ENCODE measurements at places on chromosomes 7 and 10. TPM values are rescaled to one million over a fixed set of nuclear protein-coding genes. Genes with fewer than 3 reads are reported as not detected.

The CTAGE8 gene
- total RNA-seq, result 0.97 TPM

- no peaks in the 10 kb centered on the region for H3K27me3 ChIP-seq
- no peaks in the 10 kb centered on the region for H3K4me1 ChIP-seq
- H3K36me3 ChIP-seq, result no peaks in the 10 kb centered on the region
- DNase-seq, result no peak
Observed at GRCh38 chr10:89183571-89183970, 23.5 kb downstream of the CH25H start.

DNA sequence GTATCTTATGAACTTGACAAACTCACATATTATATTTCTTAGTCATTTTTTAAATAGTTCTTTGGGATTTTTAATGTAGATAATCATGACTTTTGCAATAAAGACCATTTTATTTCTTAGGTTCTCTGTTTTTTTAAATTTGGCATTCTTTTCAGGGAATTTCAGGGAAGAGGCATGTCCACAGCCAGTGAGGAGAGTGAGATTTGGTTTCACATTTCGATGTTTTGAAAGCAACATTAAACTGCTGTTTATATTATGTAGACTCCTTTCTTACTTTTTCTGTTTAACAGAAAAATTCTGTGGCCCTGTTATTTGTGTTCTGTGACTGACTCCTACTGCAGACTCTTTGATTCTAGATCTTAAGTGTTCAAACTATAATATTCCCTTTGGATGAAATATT is 153.7 kb downstream of the FAM107B start:
- no peaks in the 10 kb centered on the region for H3K4me1 ChIP-seq
- H3K4me3 ChIP-seq, result no peak overlapping the region
- no peaks in the 10 kb centered on the region for H3K27me3 ChIP-seq
- no peak overlapping the region for H3K27ac ChIP-seq
- DNase-seq, result no peak
- H3K36me3 ChIP-seq, result no peaks in the 10 kb centered on the region

The TBRG4 gene
- 49.9 TPM for total RNA-seq

The DPYSL4 gene
- total RNA-seq, result 1.7 TPM

The ELFN1 gene
- total RNA-seq, result 0.32 TPM

GRCh38 chr10:75065076-75065475 is 46.4 kb upstream of the SAMD8 start:
- H3K4me3 ChIP-seq, result no peak overlapping the region
- no peak for DNase-seq
- H3K36me3 ChIP-seq, result no peaks in the 10 kb centered on the region
- H3K27ac ChIP-seq, result no peak overlapping the region

GRCh38 chr7:121103579-121103978 is 115.1 kb downstream of the CPED1 start:
- H3K27ac ChIP-seq, result no peak overlapping the region
- no peak for DNase-seq
- H3K36me3 ChIP-seq, result no peaks in the 10 kb centered on the region
- H3K27me3 ChIP-seq, result no peaks in the 10 kb centered on the region

- H3K27ac ChIP-seq, result no peak overlapping the region
- no peak overlapping the region for H3K4me3 ChIP-seq
- no peaks in the 10 kb centered on the region for H3K36me3 ChIP-seq
- DNase-seq, result no peak
Observed at GRCh38 chr10:98509745-98510144, 63.0 kb upstream of the HPS1 start.

DNA sequence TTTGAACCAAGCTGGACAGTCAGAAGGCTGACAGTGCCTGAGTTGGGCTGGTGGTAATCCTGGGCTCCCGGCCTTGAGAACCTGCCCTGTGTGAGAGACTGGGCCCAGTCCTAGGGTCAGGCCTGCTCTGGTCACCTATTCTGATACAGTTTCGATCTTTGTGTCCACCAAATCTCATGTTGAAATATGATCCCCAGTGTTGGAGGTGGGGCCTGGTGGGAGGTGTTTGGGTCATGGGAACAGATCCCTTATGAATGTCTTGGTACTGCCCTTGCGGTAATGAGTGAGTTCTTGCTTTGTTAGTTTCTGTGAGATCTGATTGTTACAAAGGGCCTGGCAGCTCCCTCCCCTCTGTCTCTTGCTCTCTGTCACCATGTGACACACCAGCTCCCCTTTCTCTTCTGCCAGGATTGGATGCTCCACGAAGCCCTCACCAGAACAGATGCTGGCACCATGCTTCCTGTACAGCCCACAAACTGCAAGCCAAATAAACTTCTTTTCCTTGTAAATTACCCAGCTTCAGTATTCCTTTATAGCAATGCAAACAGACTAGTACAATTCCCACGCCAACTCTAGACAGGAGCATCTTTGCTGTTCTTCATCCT is 111.8 kb upstream of the ZNF438 start:
- no peaks in the 10 kb centered on the region for H3K27me3 ChIP-seq
- H3K4me3 ChIP-seq, result no peak overlapping the region
- no peak for DNase-seq
- H3K4me1 ChIP-seq, result peaks cover 7% of the 10 kb centered on the region
- H3K27ac ChIP-seq, result no peak overlapping the region

DNA sequence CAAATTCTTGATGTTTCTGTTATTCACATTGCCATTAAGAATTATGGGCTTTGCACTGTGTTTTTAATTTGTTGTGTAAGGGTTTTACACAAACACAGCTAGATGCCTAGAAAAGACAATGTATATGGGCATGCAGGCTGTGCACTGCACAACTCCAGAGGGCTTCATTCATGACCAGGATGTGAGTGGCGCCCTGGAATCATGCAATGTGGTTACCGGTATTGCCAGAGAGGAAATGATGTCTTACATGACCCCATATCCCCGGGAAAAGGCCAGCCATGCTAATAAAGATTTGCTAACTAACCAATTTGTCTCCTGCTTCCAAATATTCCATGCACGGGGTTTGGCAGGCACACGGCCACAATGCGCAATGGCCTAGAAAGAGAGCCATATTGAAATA is 16.9 kb downstream of the KCNMA1 start:
- no peak for DNase-seq
- no peak overlapping the region for H3K4me3 ChIP-seq
- H3K27ac ChIP-seq, result no peak overlapping the region
- H3K4me1 ChIP-seq, result no peaks in the 10 kb centered on the region
- no peaks in the 10 kb centered on the region for H3K36me3 ChIP-seq

- no peaks in the 10 kb centered on the region for H3K36me3 ChIP-seq
- H3K4me3 ChIP-seq, result no peak overlapping the region
- no peaks in the 10 kb centered on the region for H3K4me1 ChIP-seq
- DNase-seq, result no peak
- H3K27ac ChIP-seq, result no peak overlapping the region
Observed at GRCh38 chr10:30897048-30897447, 134.6 kb downstream of the ZNF438 start.

GRCh38 chr10:13769946-13770345 is 183.2 kb downstream of the PRPF18 start:
- no peak for DNase-seq
- H3K27me3 ChIP-seq, result no peaks in the 10 kb centered on the region
- no peak overlapping the region for H3K27ac ChIP-seq
- H3K4me1 ChIP-seq, result no peaks in the 10 kb centered on the region

The IL6 gene
- total RNA-seq, result 0.94 TPM

DNA sequence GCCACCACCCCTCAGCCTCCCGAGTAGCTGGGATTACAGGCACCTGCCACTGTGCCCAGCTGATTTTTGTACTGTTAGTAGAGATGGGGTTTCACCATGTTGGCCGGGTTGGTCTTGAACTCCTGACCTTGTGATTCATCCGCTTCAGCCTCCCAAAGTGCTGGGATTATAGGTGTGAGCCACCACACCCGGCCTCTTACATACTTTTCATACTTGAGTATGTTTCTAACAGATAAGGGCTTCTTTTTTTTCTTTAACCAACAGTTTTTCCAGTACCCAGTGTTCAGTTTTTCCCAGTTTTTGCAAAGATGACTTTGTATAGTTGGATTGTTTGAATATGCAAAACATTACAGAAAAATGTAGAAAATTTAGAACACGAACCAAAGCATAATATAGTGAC is 7.7 kb downstream of the EIF4H start:
- H3K4me3 ChIP-seq, result no peak overlapping the region
- DNase-seq, result no peak
- peaks cover 36% of the 10 kb centered on the region for H3K4me1 ChIP-seq
- no peaks in the 10 kb centered on the region for H3K27me3 ChIP-seq

GRCh38 chr10:129192344-129193128 is 274.5 kb upstream of the MGMT start:
- no peak overlapping the region for H3K27ac ChIP-seq
- DNase-seq, result no peak
- no peak overlapping the region for H3K4me3 ChIP-seq
- no peaks in the 10 kb centered on the region for H3K36me3 ChIP-seq
- H3K27me3 ChIP-seq, result no peaks in the 10 kb centered on the region
- no peaks in the 10 kb centered on the region for H3K4me1 ChIP-seq

DNA sequence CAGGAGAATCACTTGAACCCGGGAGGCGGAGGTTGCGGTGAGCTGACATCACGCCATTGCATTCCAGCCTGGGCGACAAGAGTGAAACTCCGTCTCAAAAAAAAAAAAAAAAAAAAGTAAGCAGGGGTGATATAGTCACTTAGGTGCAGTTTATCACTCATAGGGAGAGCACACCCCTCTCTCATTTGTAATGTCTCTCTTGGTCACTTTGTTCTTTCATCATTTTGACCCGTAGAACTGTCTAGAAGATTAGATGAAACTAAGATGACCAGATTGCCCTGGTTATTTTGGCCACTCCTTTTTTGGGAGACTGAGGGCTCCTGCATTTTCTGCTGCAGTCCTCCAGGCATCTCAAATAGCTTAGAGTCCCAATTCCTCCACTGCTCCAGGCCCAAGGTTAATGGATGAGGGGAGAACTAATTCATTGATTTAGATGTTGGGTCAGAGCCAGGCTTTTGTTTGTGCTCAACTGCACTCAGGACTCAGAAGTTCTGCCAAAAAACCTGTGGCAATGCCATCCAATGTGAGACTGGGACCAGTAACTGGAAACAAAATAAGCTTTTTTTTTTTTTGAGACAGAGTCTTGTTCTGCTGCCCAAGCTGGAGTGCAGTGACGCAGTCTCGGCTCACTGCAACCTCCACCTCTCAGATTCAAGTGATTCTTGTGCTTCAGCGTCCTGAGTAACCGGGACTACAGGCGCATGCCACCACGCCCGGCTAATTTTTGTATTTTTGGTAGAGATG is 50.0 kb upstream of the CAMK1D start:
- H3K4me1 ChIP-seq, result no peaks in the 10 kb centered on the region
- H3K4me3 ChIP-seq, result no peak overlapping the region
- H3K27me3 ChIP-seq, result no peaks in the 10 kb centered on the region
- H3K36me3 ChIP-seq, result no peaks in the 10 kb centered on the region
- H3K27ac ChIP-seq, result no peak overlapping the region

- no peak overlapping the region for H3K27ac ChIP-seq
- H3K36me3 ChIP-seq, result no peaks in the 10 kb centered on the region
- H3K4me1 ChIP-seq, result no peaks in the 10 kb centered on the region
- H3K27me3 ChIP-seq, result no peaks in the 10 kb centered on the region
Observed at GRCh38 chr7:154469652-154470051, 417.5 kb downstream of the DPP6 start.

DNA sequence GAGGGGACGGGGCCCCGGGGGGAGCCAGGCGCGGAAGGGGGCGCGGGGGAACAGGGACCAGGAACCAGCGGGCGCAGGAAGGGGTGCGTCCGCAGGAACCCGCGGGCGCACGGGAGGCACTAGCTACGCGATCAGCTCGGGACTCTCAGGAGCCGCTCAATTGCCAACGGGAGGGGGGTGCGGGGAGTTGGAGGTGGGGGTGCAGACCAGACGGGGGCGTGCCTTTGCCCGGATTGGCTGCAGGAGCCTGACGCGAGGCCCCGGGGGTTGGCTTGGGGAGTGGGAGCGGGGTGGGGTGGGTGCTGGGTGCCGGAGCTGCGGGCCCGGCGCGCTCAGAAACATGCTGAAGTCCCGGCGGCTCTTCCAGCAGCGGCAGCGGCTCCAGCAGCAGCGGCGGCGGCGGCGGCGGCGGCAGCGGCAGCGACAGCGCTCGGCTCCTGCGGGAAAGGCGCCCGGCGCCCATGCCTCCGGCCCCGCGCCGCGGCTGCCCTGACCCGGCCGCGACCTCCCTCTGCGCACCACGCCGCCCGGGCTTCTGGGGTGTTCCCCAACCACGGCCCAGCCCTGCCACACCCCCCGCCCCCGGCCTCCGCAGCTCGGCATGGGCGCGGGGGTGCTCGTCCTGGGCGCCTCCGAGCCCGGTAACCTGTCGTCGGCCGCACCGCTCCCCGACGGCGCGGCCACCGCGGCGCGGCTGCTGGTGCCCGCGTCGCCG is at the start of gene ADRB1:
Gene ADRB1, plus strand, starts transcription at position 335 of the 715 bp plus-strand sequence. Its CDS starts 267 bp downstream, at position 602.
- peak within 1 kb of the TSS; percentile 23 for H3K4me3 ChIP-seq
- no peak for DNase-seq
- no peaks in the 10 kb centered on the region for H3K27me3 ChIP-seq
- H3K27ac ChIP-seq, result no peak within 1 kb of the TSS
- H3K4me1 ChIP-seq, result peaks cover 4% of the 10 kb centered on the region

The CYP26C1 gene
- not detected for total RNA-seq

The CYP3A4 gene
- 1.7 TPM for total RNA-seq

DNA sequence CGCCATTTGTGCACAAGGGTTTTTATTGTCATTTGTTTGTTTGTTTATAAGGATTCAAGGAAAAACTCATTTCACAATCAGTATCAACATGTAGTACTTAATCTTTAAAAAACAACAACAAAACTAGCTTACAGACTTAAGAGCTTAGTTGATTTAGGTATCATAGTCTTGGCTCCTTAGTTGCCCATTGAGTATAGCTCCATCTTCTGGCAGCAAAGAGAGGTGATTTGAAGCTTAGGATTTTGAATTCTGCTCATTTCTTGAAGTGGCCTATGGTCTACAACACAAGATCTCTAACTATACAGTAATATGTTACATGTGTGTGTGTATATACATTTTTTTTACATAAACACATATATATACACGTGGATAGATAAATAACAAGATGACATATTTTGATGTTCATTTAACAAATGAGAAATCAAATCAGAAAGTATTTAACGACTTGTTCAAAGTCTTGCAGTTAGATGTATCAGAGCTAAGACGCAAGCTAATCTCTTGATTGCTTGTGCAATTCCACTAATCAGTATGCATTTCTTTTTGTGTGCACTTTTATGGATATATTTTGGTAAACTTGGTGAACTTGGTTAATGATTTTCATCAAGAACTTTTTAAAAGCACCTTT is 307.3 kb downstream of the CAMK1D start:
- DNase-seq, result no peak
- no peaks in the 10 kb centered on the region for H3K4me1 ChIP-seq
- H3K27me3 ChIP-seq, result no peaks in the 10 kb centered on the region
- no peaks in the 10 kb centered on the region for H3K36me3 ChIP-seq

The RADIL gene
- 3.7 TPM for total RNA-seq

- peak overlapping the region; percentile 79 for H3K4me3 ChIP-seq
- no peak for DNase-seq
- H3K27ac ChIP-seq, result no peak overlapping the region
- no peaks in the 10 kb centered on the region for H3K27me3 ChIP-seq
- H3K4me1 ChIP-seq, result peaks cover 5% of the 10 kb centered on the region
- H3K36me3 ChIP-seq, result no peaks in the 10 kb centered on the region
Observed at GRCh38 chr10:133377818-133378250, 1.2 kb upstream of the PAOX start.

The PPP1R17 gene
- not detected for total RNA-seq

GRCh38 chr7:31014826-31015225 is 37.3 kb upstream of the ADCYAP1R1 start:
- H3K36me3 ChIP-seq, result no peaks in the 10 kb centered on the region
- no peak overlapping the region for H3K27ac ChIP-seq
- no peaks in the 10 kb centered on the region for H3K27me3 ChIP-seq
- H3K4me3 ChIP-seq, result no peak overlapping the region

The ASZ1 gene
- total RNA-seq, result not detected
